Fibroblast of villous mesenchyme (primary cell): ENCODE measurements at places on chromosomes 13 and 19. TPM values are rescaled to one million over a fixed set of nuclear protein-coding genes. Genes with fewer than 3 reads are reported as not detected.

DNA sequence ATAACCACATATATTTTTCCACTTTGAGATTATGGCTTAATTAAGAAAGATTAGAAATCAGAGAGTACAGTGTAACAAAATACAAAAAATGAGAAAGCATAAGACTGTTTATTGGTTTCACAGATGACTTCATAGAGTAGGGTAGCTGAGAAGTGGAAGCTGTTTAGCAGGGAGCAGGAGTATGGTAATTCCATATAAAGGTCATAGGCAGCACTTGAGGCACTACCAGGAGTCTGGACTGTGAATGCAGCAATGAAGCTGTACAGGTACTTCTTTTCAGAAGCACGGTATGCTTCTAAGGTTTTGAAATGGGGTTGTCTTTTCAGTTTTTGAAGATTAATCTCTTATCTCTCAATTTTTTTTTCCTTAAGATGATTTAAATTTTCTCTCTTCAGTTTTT lies 69.2 kb downstream of the MICU2 start:
- DNase-seq = no peak

DNA sequence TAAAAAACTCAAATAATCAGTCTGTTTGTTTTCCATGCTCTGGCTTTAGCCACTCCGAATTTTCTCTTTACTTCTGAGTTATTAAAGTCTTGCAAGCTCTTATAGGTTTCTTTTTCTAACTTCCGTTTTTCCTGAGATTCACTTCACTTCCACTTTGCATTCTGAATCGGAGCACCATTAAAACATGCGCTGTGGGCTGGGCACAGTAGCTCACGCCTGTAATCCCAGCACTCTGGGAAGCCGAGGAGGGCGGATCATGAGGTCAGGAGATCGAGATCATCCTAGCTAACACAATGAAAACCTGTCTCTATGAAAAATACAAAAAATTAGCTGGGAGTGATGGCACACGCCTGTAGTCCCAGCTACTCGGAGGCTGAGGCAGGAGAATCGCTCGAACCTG lies 357.9 kb downstream of the SLITRK6 start:
- no peak for DNase-seq

DNA sequence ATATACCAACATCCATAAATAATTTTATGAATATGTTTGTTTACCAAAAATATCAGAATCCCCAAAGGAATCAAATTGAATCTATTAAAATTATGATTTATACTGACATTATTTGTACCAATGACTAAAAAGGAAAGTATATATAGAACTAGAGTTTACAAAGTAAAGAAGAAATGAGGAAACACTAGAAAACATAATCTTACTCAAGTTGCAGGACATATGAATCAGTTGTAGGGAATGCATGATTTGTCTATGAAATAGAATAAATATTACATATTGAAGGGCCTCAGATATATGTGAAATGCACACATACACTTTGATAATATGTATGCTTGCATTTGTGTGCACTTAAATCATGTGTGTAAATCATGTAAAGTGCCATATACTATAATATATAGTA lies 1466.4 kb downstream of the EFNB2 start:
- DNase-seq = no peak

- DNase-seq = peak; percentile 80
These were observed 1.8 kb downstream of the ETHE1 start for GRCh38 chr19:43524922-43525835.

DNA sequence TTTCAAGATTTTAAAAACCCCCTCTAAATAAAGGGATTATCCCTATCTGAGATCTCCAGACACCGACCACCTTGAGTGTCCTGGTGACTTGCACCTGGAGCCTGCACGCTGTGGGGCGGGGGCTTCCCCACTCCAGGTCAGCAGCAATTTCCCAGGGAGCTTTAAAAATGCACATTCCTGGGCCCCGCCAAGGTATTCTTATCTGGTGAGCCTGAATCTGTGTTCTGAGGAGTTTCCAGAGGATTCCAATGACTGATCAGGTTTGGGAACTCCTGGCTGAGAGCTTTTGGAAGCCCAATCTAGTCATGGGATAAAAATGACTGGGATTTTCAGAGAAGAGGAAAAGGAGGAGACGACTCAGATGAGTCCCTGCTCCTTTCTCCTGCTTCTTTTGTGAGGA lies 66.1 kb downstream of the FGF9 start:
- DNase-seq = no peak

GRCh38 chr13:111549464-111549863 lies 229.0 kb downstream of the TEX29 start:
- DNase-seq = no peak

DNA sequence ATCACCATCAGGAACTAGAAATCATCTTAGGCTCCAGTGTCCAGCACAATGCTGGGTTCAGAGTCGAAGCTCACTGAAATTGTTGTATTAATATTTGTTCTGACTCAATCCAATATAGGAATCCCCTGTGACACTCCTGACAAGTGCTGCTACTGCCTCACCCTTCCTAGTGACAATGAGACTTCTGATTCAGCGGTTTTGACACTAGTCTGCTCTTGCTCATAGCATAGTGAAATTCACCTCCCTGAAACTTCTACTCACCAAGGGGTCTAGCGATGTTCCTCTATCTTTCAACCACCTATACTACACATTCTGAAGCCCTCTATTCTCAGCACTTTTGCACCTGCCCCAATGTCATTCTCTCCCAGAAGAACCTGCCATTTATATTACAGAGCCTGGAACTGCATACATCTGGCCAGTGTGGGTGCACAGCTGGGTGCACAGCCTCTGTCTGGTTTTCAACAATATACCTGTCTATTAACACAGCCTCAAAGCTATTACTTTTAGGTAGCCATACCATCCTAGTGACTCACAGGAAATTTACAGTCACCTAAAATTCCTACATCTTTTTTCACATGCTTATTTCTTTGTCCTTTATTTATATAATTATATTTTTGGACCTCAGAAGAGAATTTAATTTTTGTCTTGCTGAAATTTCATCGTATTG lies 88.3 kb downstream of the DOCK9 start:
- DNase-seq = no peak

GRCh38 chr13:18235756-18236527 lies 945.7 kb downstream of the TUBA3C start:
- no peak for DNase-seq

DNA sequence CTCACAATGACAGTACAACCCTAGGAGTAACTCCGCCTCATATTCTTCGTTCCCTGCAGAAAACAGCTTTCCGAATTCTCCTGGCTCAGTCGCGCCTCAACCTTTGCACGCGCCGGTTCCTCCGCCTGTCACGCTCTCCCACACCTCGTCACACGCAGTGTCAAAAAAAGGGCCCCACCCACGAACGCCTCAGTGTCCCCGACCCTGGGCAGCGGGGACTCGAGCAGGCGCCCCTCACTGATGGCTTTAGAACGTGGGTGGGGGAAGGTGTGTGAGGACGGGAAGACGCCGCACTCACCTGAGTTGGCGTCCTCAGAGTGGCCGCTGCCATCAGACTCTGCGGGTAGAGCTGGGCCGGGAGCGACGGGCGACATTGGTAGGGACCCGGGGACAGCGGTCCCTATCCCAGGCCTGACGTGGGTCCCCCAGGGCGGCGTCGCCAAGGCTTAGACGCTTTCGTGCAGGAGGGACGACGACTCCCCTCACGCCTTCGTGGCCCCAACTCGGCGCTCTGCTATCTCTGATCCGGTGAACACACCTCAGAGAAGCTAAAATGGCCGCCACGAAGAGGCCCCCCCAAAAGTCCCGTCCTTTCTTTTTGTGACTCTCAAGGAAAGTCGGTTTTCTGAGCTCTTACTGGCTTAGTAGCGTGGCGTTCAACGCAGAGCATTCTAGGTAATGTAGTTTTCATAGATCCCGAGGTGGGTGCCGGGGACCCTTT lies at the start of gene ZNF154:
Gene ZNF154, minus strand, starts transcription at position 564 of the 721 bp plus-strand sequence. Its CDS starts 233 bp downstream, at position 331.
- peak; percentile 57 for DNase-seq

Gene ZNF85
- total RNA-seq = 5.5 and 7.8 TPM in 2 replicates
